ENCODE measurements at places on chromosomes 5 and 9.

- no peak for DNase-seq
Measured at GRCh38 chr5:123398058-123398733, 25.0 kb downstream of the CEP120 start.

DNA sequence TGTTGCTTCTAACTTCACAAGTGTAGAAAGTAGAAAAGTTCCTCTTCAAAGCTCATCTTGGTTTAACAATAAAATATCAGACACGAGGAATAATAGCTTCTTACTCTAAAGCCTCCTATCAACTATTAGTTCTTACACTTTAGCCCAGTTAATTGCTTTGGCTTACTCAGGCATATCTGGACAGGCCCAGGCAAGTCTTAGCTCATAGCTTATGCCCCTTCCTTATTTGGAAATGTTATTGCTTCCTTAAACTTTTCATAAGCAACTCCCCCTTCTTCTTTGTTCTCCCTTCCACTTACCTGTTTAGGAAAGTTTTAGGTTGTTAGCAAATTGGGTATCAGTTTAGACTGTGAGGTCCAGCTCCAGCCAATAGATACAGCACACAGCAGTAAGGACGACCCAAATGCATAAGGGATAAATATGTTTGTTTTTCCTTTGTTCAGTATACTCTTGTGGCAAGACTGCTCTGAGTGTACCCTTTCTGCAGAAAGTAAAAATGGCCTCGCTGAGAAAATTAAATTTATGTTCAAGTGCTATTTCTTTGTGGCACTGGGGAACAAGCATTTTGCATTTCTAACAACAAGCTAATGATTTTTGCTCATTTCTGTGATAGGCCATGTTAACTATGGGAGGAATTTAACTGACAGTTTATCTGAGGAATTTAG, 162.1 kb downstream of the SMC2 start:
- no peak for DNase-seq

DNA sequence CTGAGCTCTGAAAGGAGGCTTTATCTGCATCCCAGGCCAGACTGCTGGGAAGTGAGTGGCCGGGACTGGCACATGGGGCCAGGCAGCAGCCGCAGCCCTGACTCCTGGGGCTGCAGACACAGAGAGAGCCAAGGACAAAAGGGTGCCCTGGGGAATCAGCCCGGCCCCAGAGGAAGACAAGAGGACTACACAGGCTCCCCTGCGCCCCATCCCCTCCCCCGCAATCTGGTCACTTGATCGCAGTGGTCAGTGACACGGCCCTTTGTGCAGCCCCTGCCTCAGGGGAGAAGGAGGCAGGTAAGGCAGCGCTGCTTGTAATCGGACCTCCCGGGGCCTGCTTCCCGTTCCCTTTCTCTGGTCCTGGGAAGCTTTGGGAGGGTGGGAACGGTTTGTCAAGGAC, 55.5 kb upstream of the FUBP3 start:
- DNase-seq = no peak

GRCh38 chr9:109086221-109086620, 33.5 kb downstream of the TMEM245 start:
- no peak for DNase-seq

- no peak for DNase-seq
Measured at GRCh38 chr5:176929654-176930053, 30.5 kb upstream of the HK3 start.

GRCh38 chr5:151222054-151222789, 1.7 kb downstream of the CCDC69 start:
- DNase-seq = no peak

DNA sequence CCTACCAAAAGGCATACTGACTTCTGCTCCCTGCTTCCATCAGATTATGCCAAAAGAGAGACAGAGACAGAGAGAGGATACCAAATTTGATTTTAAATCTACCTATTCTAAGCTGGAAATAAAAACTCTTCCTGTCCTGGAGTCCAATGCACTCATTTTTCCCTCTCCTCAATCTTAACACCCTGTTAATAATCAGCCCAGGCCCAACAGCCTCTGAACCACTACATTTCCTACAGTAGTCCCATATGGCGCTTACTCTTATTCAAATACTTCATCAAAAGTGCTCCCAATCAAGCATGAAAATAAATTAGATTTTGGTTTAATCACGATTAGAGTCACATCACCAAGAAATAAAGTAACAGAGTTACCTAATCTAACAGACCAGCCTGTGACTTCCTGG, 152.3 kb downstream of the TSSK1B start:
- no peak for DNase-seq

DNA sequence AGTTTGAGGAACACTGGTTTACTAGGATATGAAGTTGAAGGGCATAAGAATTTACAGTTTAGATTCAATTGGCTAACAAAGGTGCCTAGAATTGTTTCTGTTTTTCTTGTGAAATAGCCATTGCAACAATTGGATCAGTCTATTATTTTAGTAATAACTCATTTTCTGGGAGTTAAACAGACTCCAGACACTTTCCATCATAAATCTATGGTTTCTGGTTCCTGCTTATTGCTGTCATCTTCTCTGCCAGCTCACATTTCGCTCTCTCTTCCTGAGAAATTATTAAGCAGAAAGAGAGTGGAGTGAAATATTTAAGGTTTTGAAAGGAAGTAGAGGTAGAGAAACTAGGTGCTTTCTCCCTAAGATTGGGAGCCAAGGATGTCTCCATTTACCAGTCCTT, 165.1 kb upstream of the PRR16 start:
- no peak for DNase-seq

DNA sequence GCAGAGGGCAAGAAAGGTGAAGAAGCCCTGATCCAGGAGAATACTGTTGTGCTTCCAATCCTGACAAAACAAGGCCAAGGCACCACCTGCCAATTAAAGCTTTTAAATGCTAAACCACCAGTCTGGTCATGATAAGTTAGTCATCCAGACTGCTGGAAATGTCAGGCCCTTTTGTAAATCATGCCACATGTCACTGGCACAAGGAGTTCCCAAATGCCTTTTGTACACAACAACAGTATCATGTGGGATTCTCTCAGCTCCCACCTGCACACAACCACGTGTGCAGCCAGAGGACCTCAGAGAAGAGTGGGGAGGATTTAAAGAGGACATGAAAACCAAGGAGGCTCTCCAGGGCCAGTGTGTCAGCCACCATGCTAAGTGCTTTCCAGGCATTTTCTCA, 99.3 kb downstream of the CDK5RAP2 start:
- DNase-seq = no peak

DNA sequence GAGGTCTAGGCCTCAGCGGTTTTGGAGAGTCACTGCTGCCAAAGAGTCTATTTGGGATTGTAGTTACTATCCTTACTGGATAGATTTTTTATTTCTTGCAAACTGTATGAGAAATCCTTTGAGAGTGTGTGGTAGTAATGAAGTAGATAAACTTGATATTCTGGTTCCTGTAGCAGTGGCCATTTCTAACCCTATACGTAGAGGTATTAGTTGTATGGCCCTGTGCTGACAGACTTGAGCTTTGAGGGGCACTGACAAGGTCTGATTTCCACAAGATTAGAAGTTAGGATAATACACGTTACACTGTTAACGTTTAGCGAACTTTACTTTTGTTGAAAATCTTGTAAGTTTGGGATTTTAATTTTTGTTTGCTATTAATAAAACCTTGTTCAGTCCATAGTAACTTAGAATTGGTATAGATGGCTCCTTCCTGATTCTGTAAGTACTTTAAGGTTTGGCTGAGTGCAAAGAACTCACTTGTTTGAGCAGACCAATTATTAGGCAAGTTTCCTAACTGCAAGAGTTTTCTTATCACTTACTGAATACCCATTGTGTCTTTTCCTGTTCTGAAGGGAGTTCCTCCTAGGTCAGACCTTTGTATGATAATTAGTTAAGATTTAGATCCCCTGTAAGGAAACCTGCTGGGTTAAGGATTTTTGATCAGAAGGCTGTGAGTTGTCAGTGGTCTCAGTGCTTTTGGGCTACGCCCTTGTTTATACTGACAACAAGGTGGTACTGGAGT, 31.4 kb downstream of the GCNT1 start:
- DNase-seq = no peak
